ENCODE measurements at places on chromosomes 2 and 18.

GRCh38 chr2:96207073-96207773 lies 1.4 kb downstream of the STARD7 start:
- no peak for DNase-seq

DNA sequence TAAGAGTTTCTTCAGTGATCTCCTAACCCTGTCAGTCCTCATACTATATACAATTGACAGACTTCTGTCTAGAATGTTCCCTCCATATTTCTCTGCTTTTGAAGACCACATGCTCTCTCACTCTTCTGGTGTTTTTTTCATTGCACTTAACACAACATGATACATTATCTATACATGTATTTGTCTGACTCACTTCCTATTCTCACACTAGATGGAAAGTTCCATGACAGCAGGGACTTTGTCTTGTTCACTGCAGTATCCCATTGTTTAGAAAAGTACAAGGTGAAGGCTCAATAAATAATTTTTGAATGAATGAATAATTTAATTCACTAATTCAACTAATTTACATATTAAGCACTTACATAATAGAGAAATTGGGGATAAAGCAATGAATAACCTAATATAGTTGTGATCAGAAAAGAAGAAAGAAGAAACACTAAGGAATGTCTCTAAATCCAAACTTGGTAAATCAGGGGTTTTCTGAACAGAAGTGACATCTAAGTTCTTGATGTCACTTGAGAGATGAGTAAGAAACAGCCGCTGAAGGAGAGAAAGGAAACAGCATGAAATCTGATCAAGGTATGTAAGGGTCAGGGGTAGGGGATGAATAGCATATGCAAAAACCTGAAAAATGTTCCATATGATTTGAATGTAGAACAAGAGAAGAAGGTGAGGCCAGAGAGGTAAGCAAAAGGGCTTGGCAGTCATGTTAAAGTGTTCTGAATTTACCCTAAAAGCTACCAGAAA lies 42.4 kb downstream of the MBD2 start:
- DNase-seq, result no peak

GRCh38 chr2:5967506-5967905 lies 275.3 kb downstream of the SOX11 start:
- DNase-seq, result no peak

GRCh38 chr2:134936691-134937090 lies 18.1 kb downstream of the CCNT2 start:
- DNase-seq, result no peak
